ENCODE measurements at places on chromosomes 2 and 18.

DNA sequence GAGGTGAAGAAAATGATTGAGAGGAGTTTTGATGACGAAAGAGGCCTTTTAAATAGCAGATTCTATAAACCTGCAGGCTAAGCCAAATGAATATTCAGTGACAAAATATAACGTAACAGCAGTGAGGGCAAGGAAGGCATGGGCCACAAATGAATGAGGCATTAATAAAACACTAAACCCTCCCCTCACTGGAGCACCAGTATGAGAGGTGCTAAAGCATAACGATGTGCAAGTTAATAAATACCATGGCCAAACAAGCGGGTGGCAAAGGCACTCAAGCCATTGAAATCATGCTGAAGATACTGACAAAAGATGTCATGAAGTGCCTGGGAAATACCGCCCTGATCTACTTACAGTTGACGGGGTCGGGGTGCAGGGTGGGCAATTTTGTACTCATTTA is 30.2 kb upstream of the LONRF2 start:
- no peak for DNase-seq

GRCh38 chr2:67694445-67694844 is 297.3 kb downstream of the ETAA1 start:
- DNase-seq: no peak

GRCh38 chr18:10205151-10205550 is 249.3 kb upstream of the APCDD1 start:
- DNase-seq: no peak

GRCh38 chr2:2269989-2270562 is 61.0 kb downstream of the MYT1L start:
- DNase-seq: no peak

GRCh38 chr2:105541189-105542050 is 142.6 kb upstream of the FHL2 start:
- DNase-seq: no peak

All from GM19239 (cell line).